ENCODE measurements at places on chromosomes 6 and 20. TPM values are rescaled to one million over a fixed set of nuclear protein-coding genes. Genes with fewer than 3 reads are reported as not detected.

Gene TTBK1
- total RNA-seq: 0.40 TPM

DNA sequence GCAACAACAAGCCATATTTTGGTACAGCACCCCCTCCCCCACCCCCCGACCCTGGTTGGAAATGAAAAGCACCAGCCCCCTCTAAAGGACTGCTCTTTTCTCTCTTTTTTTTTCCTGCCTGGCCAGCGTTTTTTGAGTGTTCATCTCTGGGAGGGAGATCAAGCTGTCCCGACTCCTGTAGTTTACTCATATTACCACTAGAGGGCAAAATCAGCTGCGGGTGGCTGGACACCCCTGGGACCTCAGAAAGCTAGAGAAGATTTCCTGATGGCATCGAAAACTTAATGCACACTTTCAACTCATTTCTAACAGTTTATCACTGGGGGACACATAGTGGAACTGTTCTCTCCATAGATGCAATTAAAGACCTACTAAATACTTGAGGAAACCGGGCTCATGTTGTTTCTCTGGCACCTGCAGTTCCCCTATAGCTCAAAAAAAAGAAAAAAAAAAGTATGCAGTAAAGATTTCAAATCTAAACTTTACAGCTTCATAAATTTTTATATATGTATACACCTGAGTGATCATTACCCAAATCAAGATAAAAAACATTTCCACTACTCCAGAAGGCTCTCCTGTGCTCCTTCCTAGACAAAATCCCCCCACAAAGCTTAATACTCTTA lies 24.4 kb downstream of the CNBD2 start:
- DNase-seq: peak; percentile 61

DNA sequence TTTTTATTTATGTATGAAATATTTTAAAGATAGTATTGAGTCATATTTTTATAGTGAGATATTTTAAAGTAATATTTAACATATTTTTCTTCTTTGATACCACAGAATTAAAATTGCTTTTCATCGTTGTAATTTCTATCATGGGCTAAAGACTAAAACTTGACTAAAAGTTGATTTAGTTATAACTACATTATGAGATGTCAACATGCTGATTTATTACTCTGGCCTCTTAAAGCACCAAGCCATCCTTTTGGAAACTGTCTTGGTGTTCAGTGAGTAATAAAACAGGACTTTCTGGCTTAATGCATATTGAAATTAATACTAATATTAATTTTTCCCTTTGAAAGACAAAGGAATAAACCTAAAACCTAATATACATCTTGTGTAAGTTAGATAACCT lies 95.2 kb upstream of the ADGRF4 start:
- no peak for DNase-seq

DNA sequence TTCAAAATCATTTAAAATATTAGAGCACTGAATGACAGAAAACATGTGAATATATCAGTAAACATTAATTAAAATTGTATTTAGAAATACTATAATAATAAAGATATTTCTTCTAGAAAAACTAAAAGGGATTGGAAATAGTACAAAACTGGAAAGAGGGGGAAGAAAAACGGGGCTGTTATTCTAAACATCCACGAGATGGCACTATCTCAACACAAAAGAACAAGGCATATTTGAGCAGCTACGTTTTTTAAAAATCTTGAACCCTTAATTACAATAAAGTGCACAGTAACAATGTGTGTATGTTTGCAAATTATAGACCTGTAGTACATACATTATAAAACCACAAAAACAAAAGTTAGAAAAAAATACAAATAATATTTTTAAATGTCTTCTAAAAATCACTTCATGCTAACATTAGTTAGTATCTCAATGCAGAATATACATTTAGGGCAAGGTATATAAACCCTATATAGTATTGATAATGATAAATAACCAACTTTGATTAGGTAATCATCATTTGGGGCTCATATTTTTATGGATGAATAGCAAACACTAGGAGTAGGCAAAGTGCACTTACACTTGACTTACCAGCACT lies 42.5 kb upstream of the PNISR start:
- no peak for DNase-seq

- DNase-seq: peak; percentile 33
Observed at GRCh38 chr6:104527761-104528415, 331.8 kb downstream of the HACE1 start.

- DNase-seq: no peak
Observed at GRCh38 chr6:166202321-166202733, 34.7 kb upstream of the TBXT start.

GRCh38 chr6:80145509-80145908 lies 39.0 kb downstream of the BCKDHB start:
- no peak for DNase-seq

Gene ABRACL
- 180 TPM for total RNA-seq

DNA sequence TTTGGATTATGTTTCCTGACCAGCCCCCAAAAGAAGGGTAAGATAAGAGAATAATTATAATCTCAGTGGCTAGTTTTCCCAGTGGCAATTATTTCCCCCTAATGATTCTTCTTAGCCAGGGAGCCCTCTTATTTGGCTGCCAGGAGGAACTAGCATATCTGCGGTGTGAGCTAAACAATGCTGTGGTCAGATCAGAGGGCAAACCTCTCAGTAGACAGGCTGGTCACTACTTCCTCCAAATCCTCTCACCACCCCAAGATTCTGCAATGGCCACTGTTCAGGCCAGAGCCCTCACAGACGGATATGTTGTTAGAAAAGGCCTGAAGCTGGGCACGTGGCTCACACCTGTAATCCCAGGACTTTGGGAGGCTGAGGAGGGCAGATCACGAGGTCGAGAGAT lies 273.4 kb upstream of the SASH1 start:
- DNase-seq: no peak

DNA sequence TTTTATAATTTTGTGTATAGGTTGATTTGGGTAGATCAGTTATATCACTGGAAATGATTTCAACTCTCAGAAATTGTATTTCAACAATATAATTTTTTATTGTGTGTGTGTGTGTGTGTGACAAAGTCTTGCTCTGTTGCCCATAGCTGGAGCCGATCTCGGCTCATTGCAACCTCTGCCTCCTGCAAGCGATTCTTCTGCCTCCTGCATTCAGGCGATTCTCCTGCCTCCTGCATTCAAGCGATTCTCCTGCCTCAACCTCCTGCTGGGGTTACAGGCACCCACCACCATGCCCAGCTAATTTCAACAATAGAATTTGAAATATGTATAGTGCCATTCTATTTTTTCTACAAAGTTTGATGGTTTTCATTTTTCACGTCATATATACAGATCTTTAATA lies 24.1 kb downstream of the AFDN start:
- no peak for DNase-seq

DNA sequence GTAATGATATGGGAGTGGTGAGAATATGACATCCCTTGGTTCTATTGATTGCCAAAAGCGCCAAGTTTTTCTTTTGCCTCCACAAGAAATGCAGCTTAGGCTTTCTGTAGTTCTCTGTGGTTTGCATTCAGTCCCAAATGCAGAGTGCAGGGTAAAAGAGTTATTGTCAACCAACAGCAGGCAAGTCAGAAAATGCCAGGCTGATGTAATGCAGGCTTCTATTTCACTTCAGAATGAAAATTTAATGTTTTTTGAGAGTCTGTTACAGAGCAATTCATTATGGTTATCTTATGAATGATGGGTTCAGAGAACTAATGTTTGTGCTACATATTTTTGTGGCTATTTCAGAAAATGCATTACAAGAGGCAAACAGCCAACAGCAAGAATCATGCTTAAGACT lies 293.5 kb downstream of the CENPW start:
- no peak for DNase-seq

DNA sequence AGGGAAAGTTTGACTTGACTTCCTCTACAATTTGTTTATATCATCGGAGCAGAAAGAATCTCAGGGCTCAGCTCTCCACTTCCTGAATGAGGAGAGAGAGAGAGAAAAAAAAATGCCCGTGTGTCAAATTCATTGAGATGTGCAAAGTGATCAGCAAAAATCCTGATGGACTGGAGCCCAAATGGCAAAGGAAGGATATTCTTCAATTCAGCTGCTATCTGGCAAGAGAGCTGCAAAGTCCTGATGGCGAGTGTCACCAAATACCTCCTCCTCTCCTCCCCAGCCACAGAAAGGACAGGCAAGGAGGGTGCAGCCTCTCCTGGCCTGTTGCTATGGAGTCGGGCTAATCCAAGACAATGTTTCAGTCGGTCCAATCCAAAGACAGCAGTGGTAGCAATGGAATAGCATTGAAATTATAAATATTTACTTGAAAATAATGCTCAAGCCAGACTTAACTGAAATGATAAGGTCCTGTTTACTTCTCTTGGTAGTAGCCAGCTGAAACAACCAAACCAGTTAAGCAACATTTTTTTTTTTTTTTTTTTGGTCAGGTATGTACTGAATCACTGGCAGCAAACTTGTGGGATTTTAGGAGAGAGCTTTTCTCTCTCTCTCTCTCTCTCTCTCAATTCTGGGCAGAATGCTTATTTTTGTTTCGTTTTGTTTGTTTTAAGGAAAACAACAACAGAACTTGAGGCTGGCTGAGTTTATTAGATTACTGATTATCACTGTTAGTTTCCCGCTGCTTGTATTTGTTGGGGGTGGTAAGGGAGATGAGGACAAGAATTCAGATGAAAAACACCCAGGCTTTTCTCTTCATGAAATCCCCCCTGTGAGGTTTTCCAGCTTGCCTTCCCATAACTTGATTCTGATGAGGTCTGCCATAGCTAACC lies 204.2 kb downstream of the BCAS1 start:
- peak; percentile 20 for DNase-seq

DNA sequence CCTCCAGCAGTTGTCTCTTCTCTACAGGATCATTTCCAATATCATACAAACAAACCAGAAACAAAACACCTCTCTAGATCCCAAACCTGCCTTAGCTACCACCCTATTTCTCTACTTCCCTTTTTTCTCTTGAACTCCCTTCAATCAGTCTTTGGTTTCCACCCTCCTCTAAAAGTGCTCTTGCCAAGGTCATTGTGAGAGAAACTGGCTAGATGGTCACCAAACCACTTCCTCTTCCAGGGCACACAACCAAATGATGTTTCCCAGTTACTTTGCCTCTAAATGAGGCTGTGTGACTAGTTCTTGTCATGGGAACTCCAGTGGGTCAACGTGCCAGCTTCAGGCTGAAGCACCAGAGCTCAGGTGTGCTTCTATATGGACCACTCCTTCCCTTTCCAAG lies 85.8 kb upstream of the ARMC2 start:
- no peak for DNase-seq

Gene GABRR2
- total RNA-seq: 0.14 TPM

DNA sequence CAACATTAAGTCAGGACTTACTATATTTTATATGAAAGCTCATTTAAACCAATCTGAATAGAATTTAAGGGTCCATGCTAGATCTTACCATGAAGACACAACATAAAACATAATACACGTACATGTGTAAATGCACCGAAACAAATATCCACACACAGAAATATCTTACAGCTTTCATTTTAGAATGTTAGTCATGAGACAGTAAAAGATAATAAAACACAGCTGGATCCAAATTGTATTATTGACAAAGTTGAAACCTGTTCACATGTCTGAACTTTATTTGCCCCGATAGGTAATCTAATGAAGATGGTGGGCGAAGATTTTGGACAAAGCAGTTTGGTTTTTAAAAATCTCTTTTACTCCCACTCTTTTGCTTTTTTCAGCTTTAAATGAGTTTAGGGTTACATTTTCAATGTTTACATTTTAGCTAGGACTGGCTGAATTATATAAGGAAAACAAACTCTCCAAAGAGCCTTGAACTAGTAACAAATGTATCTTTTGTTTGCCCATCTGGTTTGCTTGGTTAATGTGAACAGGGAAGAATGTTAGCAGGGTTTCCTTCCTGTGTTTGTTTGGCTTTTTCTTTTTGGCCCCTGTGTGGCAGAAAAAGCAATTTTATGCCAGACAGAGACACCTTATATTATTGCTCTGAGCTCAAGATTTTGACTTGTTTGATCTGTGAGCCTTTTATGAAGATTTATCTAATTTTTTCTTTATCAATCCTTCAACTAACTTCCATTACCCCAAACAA lies 5.1 kb upstream of the TMEM181 start:
- no peak for DNase-seq

Gene PRRT1
- total RNA-seq: 0.43 TPM

- no peak for DNase-seq
Observed at GRCh38 chr6:134733801-134734200, 216.1 kb downstream of the ALDH8A1 start.

- no peak for DNase-seq
Observed at GRCh38 chr6:155505608-155505989, 50.0 kb upstream of the NOX3 start.

Gene HTR1E
- not detected for total RNA-seq

Gene POPDC3
- not detected for total RNA-seq

GRCh38 chr6:154914288-154914687 lies 80.8 kb upstream of the TIAM2 start:
- no peak for DNase-seq

Gene NKAPL
- 0.25 TPM for total RNA-seq

DNA sequence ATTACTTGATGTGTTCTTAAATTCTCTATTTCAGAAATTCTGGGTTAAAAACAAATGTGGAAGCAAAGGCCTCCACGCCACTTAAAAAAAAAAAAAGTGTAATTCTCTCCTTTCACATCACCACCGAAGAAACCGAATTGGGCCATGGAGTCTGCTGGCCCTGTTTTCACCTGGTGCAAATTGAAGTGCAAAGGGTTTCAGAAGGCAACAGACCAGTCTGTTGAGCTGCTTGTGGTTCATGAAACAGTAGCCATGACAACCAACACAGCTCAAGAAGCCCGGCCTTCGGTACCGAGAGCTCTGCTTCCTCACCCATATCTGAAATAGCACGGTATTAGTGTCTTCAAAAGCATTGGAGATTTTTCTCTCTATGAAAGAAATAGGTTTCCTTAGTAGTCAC lies 63.1 kb downstream of the GMPR start:
- DNase-seq: no peak

Gene PTK6
- 0.48 TPM for total RNA-seq

Gene BCLAF1
- total RNA-seq: 166 TPM

Gene SLC22A16
- total RNA-seq: not detected

Gene LHFPL5
- not detected for total RNA-seq

DNA sequence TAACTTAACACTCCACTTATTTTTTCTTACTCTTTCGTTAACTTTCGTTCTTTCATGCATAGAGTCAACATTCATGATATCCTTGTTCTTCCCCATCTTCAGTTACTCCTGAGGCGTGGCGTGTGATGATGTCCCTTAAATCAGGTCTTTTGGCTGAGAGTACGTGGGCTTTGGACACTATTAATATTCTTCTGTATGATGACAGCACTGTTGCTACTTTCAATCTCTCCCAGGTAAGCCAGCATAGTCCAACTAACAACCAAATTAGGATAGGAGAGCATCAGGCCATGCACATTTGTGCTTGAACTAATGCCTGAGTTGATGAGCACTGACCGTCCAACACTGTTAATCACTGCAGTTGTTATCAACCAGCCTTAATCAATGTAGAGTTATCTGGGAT lies 119.6 kb downstream of the TMEM242 start:
- no peak for DNase-seq

- DNase-seq: peak; percentile 86
Observed at GRCh38 chr20:3172933-3173609, at the start of gene LZTS3. Gene LZTS3 (minus strand): TSS chr20:3173549. CDS start chr20:3167163, 6,386 bp downstream.

Gene TENT5A
- total RNA-seq: 0.43 TPM

Gene RIMS4
- total RNA-seq: not detected
